Cardiac septum (tissue), 1 donor: ENCODE measurements at places on chromosomes 13 and 19. TPM values are rescaled to one million over a fixed set of nuclear protein-coding genes. Genes with fewer than 3 reads are reported as not detected.

Gene CYP4F3
- total RNA-seq = 1.00 TPM

Gene ZNF726
- 0.48 TPM for total RNA-seq

GRCh38 chr13:47545201-47546024, 455.7 kb downstream of the SUCLA2 start:
- no peak for DNase-seq

Gene PSG11
- total RNA-seq = not detected

GRCh38 chr19:6079107-6079506, 31.2 kb downstream of the RFX2 start:
- DNase-seq = no peak

GRCh38 chr19:28196101-28196500, 1016.9 kb downstream of the UQCRFS1 start:
- no peak for DNase-seq

Gene OR7A5
- total RNA-seq = not detected
